ENCODE measurements at places on chromosomes 16 and 17.

DNA sequence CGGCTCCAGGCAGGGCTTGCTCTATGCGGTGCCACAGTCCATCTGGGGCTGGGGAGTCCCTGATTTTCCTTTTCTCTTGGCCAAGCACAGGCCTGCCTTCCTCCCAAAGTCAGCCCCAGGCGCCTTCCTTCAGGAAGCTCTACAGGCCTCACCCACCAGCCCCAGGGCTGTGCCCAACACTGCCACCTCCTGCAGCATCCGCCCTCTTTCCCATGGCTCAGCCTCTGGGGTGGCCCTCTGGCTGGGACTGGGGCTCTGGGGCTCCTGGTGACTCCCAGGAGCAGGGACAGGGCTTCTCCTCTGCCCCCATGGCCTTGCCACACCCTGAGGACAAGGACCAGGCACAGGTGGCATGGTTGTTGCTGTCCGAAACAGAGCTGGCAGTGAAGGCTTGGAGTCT, 817 bp downstream of the ITGB4 start:
- DNase-seq: no peak

- DNase-seq: peak; percentile 40
Measured at GRCh38 chr17:8740486-8740885, 4.2 kb downstream of the CCDC42 start.

DNA sequence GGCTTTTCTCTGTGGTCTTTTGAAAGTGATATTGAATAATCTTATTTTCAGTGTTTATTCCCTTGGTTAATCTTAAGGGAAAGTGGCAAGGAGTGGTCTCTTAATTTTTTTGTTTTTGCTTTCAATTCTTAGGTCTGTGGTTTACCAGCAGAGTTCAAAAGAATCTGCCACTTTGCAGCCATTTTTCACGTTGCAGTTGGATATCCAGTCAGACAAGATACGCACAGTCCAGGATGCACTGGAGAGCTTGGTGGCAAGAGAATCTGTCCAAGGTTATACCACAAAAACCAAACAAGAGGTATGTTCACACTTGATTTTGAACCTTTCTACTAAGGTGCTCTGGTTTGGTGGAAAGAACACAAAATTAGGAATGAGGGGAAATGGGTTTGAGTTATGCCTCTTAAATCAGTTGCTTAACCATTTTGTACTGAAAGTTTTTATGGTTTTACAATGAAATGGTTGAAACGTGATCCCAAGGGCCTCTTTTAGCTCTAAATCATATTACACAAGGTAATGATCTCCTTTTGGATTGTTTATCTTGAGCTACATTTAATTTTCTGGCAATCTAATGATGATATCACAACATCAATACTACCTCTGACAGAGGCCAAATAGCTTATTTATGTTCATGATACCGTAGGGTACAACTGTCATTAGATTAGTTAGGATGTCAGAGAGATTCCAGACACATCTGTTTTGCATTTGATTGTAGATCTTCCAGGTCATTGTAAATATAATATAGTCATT, 51.6 kb upstream of the CRISPLD2 start:
- no peak for DNase-seq

- DNase-seq: no peak
Measured at GRCh38 chr16:74936902-74937560, 47.9 kb downstream of the WDR59 start.

DNA sequence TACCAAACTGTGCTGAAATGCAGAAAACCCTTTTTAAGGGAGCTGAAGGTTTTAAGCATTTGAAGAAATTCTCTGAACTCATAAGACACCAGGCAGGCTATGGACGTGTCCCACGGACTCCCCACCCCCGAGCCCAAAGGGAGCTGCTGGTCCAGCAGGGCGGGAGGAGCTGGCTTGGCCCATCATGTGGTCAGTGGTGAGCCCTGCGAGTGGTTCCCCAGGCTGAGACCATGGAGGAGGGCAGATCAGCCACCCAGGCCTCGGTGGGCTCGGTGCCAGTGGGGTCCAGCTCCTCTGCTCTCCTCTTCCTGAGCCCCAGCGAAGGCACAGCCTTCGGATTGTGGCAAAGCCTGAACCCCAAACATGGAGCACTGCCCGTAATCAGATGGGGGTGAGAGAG, 27.0 kb downstream of the LGALS3BP start:
- no peak for DNase-seq

DNA sequence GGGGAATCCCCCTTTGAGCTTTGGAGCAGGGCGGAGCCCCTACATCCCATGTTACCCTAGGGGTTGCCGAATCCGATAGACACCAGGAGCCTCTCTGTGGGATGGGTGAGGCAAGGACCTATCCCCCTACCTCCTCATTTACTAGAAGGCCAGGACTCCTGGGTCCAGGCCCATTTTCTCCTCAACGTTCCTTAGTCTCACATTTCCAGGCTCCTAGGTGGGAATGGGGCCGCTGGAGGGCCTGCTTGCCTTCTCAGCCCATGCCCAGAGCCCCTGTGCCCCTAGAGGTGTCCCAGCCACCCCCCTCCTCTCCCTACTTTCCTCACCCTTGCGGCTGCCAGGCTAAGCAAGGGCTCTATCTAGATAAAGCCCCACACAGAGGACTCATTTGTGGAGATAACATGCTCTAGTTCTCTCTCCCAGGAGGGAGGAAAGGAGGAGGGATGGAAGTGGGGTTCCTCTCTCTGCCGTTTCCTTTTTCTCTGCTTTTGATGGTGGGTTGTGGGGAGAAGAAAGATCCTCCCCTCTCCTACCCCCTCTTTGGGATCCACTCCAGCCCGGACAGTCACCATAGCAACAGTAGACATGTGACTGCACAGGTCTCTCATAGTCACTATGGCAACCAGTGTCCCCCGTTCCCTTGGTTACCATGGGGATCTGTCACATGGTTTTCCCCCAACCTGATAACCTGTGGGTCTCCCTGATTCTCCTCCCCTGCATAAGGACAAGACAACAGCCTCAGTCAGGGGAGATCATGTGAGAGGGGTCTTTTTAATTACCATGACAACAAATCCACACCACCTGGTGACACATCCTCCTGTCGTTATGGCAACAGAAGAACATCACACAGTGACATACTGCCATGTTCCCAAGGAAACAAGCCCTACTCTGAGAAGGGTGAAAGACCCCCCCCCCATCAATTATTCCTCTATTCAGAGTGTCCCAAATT, 5.2 kb downstream of the CACNA1G start:
- DNase-seq: no peak

DNA sequence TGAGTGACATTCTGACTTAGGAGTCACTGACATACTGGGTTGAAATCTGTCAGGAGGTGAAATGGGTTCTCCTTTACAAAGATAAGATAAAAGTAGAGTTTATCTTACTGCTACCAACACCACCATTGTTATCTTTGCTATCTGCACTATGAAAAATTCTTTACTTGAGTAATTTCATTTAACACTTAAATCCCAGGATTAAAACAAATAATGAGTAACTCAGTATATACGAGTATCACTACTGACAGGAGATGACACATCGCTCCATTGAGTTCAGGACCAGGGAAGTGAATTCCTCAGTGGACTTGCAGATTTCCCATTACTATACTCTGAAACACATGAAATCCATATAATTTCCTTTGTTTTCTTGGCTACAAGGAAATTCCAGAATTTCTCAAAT, 242.1 kb upstream of the NLRP1 start:
- no peak for DNase-seq

GRCh38 chr17:78168903-78169793, 767 bp downstream of the SYNGR2 start:
- DNase-seq: peak; percentile 64

DNA sequence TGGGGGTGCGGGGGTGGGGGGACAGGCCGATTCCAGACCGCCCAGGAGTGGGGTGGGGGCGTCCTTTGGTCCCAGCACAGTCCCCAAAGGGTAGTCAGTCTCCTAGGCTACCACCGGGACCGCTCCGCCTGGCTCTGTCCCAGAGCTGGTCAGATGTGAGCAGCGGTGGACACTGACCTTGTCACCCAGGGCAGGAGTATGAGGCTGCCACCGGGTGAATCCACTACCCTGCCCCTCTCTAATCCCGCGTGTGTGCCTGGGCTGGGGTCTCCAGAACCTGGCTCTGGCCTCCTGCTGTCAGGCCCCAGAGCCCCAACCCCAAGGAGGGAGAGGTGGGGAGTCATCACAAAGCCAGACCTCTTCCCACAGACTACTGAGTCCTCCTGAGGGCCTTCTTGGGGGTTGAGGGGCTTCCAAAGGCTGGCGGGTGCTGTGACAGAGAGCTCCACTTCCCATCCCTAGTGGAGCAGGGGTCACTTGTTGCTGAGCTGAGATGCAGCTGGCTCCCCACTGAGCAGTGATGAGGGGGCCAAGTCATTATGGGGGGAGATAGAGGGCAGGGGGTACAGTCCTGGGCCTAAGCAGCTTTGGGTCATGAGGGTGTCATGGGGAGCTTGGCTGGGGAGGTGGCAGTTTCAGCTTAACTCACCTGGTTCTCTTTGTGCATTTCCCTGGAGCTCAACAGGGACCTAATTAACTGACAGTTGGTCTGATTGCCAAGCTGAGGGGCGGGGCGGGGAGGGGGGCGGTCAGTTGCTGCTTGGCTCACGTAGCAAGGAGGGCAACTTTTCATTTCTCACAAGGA, 1.2 kb downstream of the PPP1R1B start:
- no peak for DNase-seq

GRCh38 chr17:49548051-49548505, 27.6 kb upstream of the NXPH3 start:
- no peak for DNase-seq

DNA sequence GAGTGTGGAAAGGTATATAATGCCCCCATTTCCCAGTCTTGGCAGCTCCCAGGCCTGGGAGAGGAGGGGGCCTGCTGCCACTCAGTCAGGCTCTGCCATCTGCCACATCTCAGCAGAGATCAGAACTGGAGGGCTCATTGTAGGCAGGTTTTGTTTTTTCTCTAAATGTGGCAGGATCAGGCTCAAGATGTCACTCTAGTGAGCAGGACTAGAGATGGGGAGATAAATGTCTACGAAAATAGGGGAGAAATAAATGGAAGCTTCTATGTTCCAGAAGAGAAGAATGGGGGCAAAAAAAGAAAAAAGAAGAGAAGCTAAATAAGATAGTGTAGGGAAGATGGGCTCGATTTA, 13.9 kb downstream of the NXPH3 start:
- no peak for DNase-seq

DNA sequence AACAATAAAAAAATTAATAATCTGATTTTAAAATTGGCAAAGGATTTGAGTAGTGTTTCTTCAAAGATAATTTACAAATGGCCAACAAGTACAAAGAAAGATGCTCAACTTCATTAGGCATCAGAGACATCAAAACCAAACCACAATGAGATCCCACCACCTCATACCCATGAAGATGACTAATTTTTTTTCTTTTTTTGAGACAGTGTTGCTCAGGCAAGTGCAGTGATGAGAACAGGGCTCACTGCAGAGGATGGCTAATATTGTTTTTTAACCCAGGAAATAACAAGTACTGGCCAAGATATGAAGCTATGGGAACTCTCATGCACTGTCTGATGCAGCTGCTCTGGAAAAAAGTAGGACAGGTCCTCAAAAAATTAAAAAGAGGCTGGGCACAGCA, 14.9 kb downstream of the WDR45B start:
- no peak for DNase-seq

GRCh38 chr16:78800523-78800922, 701.1 kb downstream of the WWOX start:
- no peak for DNase-seq

DNA sequence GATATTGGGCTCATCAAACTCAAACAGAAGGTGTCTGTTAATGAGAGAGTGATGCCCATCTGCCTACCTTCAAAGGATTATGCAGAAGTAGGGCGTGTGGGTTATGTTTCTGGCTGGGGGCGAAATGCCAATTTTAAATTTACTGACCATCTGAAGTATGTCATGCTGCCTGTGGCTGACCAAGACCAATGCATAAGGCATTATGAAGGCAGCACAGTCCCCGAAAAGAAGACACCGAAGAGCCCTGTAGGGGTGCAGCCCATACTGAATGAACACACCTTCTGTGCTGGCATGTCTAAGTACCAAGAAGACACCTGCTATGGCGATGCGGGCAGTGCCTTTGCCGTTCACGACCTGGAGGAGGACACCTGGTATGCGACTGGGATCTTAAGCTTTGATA, 2.6 kb upstream of the HPR start:
- no peak for DNase-seq

GRCh38 chr16:10599626-10600025, 19.2 kb upstream of the EMP2 start:
- DNase-seq: no peak

DNA sequence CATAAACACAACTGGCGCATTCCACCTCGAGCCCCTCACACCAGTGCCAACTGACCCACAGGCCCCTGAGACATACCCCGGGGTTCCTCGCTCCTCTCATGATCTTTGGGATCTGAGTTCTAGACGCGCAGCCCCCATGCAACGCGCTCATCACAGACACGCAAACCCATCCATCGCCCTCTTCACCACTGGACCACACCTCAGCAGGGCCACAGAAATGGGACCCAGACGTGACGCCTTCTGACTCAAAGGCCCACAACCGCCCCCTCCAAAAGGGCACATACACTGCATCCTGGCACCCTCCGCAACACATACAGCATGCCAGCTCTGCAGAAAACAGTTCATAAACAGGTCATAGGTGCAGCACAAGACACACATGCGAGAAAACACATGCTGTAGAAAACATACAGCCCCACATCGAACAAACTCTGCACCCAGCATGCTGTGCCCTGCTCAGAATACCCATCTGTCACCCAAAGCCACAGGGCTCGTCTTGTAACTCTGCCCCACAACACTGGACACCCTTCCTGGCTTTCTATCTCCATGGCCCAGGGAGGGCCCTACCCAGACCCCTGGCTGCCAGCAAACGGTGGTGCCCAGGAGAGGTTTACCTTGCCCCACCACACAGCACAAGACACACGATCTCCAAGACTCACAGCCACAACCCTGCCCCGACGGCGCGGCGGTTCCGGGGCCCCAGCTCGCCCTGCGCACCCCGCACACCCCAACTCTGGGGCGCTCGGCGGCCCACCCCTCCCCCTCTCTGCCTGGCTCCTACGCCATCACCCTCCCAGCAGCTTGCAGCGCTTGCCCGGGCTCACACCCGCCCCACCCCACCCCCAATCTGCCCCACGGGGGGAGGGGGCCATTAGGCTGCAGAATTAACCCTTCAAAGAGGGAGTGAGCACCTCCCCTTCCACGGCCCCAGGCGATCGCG, 887 bp downstream of the ZBTB4 start:
- peak; percentile 52 for DNase-seq

- DNase-seq: no peak
Measured at GRCh38 chr16:87653234-87653633, 50.9 kb downstream of the JPH3 start.

- no peak for DNase-seq
Measured at GRCh38 chr17:8707332-8708024, 37.2 kb downstream of the CCDC42 start.

DNA sequence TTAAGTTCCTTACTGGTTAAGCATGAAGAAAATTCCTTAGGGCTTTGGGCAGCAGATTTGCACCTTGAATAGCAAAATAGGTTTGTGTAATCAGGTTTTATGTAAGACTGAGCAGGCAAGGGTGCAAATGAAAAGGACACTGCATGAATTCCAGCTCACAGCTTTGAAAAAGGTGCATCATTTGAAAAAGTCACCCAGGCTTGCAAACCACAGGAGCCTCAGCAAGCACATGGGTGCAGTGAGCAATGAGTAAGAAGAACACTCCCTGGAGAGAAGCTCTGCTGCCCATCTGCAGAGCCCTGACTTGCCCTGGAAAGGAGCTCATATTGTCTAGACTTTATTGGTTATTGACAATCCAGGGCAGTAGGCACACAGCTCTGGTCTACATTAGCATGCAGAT, 165.6 kb upstream of the KCNJ16 start:
- no peak for DNase-seq

GRCh38 chr17:5703736-5704135, 119.4 kb upstream of the NLRP1 start:
- DNase-seq: no peak

- DNase-seq: no peak
Measured at GRCh38 chr17:58755269-58755576, 431 bp upstream of the PPM1E start.

Measured in stimulated activated CD4-positive, alpha-beta T cell treated with anti-CD3 and anti-CD28 coated beads, Interleukin-4, amount 100 ng/mL, for 4 hours (primary cell).